ENCODE measurements at places on chromosomes 3 and 15. TPM values are rescaled to one million over a fixed set of nuclear protein-coding genes. Genes with fewer than 3 reads are reported as not detected.

The ANKUB1 gene
- total RNA-seq = not detected

The SLC51A gene
- not detected for total RNA-seq

The CCR8 gene
- not detected for total RNA-seq

The LRRC31 gene
- total RNA-seq = not detected

The AADAC gene
- total RNA-seq = not detected

The DISP2 gene
- 0.13 TPM for total RNA-seq

All from articular chondrocyte of knee joint (primary cell).